ENCODE measurements at places on chromosomes 12 and 14. TPM values are rescaled to one million over a fixed set of nuclear protein-coding genes. Genes with fewer than 3 reads are reported as not detected.

- DNase-seq = peak; percentile 54
Observed at GRCh38 chr12:67193704-67194103, 75.5 kb upstream of the CAND1 start.

DNA sequence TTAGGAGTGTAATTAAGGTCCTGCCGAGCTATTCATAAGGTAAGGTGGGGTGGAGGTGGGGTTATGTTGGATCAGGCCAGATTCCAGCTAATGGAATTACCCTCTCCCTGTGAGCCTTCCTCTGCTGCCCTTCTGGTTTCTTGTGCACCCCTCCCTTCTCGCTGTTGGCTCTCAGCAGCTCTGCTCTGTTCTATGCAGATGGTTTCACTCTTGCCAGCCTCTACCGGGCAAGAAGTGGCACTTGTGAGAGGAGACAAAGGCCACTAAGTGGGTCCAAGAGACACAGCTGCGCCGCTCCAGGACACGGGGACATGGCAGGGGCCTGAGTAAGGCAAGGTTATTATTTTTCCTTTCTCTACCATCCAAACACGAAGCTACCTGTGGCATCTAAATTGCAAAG lies 334.4 kb downstream of the EMP1 start:
- DNase-seq = no peak

GRCh38 chr14:31228533-31228932 lies 20.9 kb upstream of the HECTD1 start:
- DNase-seq = peak; percentile 79

DNA sequence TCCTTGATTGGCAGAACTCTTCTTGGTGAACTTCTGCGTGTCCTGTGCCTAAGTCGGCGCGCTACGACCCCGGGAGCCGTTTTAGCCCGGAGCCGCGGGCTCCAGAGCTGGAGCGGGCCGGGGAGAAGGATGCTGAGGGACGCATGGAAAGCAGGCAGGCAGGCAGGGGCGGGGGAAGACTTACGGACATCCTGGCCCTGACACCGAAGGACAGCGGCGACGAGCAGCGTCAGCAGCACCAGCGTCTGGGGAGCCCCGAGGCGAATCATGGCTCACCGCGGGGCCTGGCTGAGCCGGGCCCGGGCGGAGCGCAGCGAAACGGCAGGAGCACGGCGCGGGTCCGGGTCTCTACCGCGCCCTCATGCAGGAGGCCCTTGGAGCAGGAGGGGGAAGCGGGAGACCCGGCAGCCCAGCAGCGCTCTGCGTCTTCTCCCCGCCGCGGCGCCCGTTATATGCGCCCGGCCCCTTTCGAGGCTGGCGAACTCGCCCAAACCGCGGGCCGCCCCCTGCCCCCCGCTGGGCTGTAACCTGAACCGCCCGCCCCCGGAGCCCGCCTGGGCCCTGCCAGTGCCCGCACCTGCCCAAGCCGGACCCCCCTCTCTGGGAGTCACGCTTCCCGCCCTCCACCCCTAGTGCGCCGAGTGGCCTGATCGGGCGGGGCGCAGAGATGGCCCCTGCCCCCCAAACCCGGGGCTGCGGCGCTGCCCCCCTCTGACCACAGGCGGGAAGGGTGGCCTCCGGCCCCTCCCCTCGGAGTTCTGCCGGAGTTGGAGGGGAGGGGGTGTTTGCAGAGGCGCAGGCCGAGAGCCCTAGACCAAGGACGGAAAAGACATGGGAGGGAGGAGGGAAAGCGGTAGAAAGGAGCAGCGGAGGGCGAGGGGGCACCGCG lies at the start of gene COL2A1:
COL2A1 (minus strand) TSS at position 424 of the 889 bp plus-strand sequence; CDS start at position 269, 155 bp downstream.
- no peak for DNase-seq

- no peak for DNase-seq
Observed at GRCh38 chr14:86604561-86604960, 1074.6 kb downstream of the FLRT2 start.

GRCh38 chr12:43370263-43370662 lies 181.7 kb downstream of the ADAMTS20 start:
- DNase-seq = peak; percentile 45

- DNase-seq = no peak
Observed at GRCh38 chr14:89249972-89250654, 166.9 kb downstream of the FOXN3 start.

- DNase-seq = no peak
Observed at GRCh38 chr14:24798911-24799462, 165.0 kb upstream of the GZMB start.

GRCh38 chr12:50924131-50924438 lies 28.3 kb upstream of the HIGD1C start:
- DNase-seq = no peak

DNA sequence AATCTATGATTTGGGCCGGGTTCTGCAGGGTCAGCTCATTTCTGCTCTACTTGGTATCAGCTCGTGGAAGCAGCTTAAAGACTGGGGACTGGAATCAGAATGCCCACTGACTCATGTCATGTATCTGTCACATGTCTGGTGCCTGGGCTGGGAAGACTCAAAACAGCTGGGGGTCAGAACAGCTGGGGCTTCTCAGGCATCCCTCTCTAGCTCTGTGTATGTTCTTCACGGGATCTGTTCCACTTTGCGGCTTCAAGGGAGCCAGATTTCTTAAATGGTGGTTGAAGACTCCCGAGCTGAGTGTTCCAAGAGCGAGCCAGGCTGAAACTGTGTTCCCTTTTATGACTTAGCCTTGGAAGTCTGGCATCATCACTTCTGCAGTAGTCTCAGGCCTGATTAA lies 11.9 kb downstream of the AEBP2 start:
- no peak for DNase-seq

GRCh38 chr12:74770552-74770951 lies 232.9 kb downstream of the ATXN7L3B start:
- no peak for DNase-seq

- DNase-seq = no peak
Observed at GRCh38 chr12:26704684-26705460, 128.1 kb downstream of the ITPR2 start.

GRCh38 chr12:90112666-90113065 lies 404.0 kb upstream of the ATP2B1 start:
- no peak for DNase-seq

GRCh38 chr12:34400986-34401658 lies 378.8 kb downstream of the ALG10 start:
- DNase-seq = no peak

DNA sequence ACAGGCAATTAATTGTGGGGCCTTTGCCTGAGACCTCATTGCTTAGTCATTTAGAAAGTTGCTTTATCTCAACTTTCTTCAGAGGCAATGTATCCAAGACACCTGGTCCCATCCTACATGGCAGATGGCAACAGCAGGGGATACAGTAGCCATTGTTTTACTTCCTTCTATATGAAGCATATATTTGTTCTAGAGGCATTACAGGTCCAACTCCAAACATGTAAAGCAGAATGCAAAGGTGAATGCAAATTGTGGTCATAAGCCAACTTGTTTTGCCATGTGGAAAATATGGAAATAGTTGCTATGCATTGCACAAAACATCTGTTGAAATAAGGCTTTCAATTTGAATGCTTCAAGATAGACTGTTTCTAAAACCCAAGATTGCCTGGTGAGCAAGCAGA lies 109.8 kb upstream of the BCAT1 start:
- no peak for DNase-seq

- DNase-seq = no peak
Observed at GRCh38 chr12:9668161-9669018, 1.1 kb upstream of the CLEC2D start.

The DPPA3 gene
- not detected for total RNA-seq

The GALNT8 gene
- not detected for total RNA-seq

The EIF4B gene
- 834 TPM for total RNA-seq

The VDR gene
- total RNA-seq = 0.14 TPM

The TSPAN11 gene
- total RNA-seq = not detected

The KTN1 gene
- 197 TPM for total RNA-seq

The KLRD1 gene
- not detected for total RNA-seq

The KDM2B gene
- 76.6 TPM for total RNA-seq

The KRT76 gene
- total RNA-seq = not detected

The DTX1 gene
- total RNA-seq = not detected

The OTOGL gene
- total RNA-seq = not detected
